RWPE2 (cell line): ENCODE measurements at places on chromosomes 5 and 9.

GRCh38 chr5:131329286-131329560, 65.4 kb downstream of the CDC42SE2 start:
- DNase-seq: no peak
- H3K27me3 ChIP-seq: no peaks in the 10 kb centered on the region
- peaks cover 30% of the 10 kb centered on the region for H3K4me1 ChIP-seq
- H3K4me3 ChIP-seq: no peak overlapping the region

- H3K27me3 ChIP-seq: peaks cover 15% of the 10 kb centered on the region
- H3K27ac ChIP-seq: no peak overlapping the region
- no peaks in the 10 kb centered on the region for H3K4me1 ChIP-seq
- H3K36me3 ChIP-seq: no peaks in the 10 kb centered on the region
- no peak for DNase-seq
Measured at GRCh38 chr5:35281613-35282012, 51.3 kb upstream of the PRLR start.

DNA sequence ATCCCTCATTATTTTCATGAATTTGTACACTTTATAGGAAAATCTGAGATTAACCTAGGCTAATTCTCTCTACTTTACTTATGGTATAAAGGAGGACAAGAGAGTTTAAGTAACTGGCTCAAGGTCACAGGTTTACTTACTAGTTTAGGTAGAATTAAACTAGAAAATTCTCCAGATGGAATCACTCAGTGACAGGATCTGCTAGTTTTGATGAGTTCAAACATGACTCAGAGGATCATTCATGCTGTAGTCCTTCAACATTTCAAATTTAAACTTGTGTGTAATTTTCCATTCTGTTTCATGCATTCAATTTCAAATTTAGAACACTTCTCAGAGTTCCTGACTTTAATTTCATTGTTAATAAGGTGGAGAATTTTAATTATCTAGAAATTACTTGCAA, 485.7 kb upstream of the TUSC1 start:
- no peak for DNase-seq
- H3K27ac ChIP-seq: no peak overlapping the region
- H3K4me3 ChIP-seq: no peak overlapping the region
- H3K27me3 ChIP-seq: no peaks in the 10 kb centered on the region
- H3K36me3 ChIP-seq: no peaks in the 10 kb centered on the region
- H3K4me1 ChIP-seq: no peaks in the 10 kb centered on the region

- no peaks in the 10 kb centered on the region for H3K4me1 ChIP-seq
- no peak overlapping the region for H3K4me3 ChIP-seq
- H3K36me3 ChIP-seq: no peaks in the 10 kb centered on the region
- no peaks in the 10 kb centered on the region for H3K27me3 ChIP-seq
Measured at GRCh38 chr9:124964056-124964455, 23.2 kb upstream of the GOLGA1 start.

DNA sequence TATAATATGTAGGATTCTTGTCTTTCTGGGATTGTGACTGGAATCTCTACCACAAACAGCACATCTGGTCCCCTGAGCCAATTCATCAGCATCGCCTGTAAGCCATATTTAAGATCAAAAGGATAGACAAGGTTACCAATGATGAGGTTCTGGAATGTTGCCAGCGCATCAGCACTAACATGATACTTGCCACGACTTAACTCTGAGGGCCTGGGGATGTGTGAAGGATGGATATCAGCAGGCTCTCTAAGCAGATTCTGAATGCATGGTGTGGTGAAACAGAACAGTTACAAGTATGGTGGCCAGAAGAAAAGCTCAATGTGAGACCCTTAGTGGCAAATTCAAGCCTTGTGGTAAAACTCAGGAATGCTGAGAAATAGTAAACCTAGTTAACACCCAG, 143.0 kb downstream of the XRCC4 start:
- no peak for DNase-seq
- no peaks in the 10 kb centered on the region for H3K27me3 ChIP-seq
- peaks cover 6% of the 10 kb centered on the region for H3K4me1 ChIP-seq
- no peak overlapping the region for H3K27ac ChIP-seq
- no peak overlapping the region for H3K4me3 ChIP-seq
- no peaks in the 10 kb centered on the region for H3K36me3 ChIP-seq

DNA sequence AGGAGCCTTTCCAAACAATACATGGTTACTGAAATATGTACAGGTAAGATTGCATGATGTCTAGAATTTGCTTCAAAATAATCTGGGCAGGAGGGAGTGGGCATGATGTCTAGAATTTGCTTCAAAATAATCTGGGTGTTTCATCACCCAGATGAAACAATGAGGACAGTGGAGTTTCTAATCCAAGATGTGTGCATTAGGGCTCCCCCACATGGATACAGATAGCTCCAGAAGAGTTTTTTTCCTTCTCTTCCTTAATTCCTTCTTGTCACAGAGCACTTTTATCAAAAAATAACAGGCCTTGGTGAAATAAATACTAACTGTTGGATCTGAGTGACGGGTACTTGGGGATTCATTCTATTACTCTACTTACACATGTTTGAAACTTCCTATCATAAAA, 14.9 kb downstream of the ATOX1 start:
- no peaks in the 10 kb centered on the region for H3K27me3 ChIP-seq
- H3K4me1 ChIP-seq: peaks cover 58% of the 10 kb centered on the region
- no peak for DNase-seq
- peak overlapping the region; percentile 98 for H3K27ac ChIP-seq
- peaks cover 40% of the 10 kb centered on the region for H3K36me3 ChIP-seq

DNA sequence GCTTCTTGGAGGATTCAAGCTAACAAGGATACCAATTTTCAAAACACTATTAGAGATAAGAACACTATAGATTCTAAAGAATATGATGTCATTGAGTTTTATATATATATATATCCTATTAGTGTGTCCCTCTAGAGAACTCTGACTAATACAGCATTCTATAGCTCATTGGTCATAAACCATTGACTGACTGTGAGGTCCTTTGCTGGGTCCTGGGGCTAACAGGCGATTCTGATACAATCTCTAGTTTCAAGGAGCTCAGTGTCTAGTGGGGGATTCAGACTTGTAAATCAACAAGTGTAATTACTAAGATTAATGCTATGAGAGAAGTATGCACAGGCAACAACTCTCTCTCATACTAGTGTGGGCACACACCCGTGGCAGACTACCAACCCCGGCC, 234.5 kb downstream of the DENND1A start:
- no peak for DNase-seq
- H3K27me3 ChIP-seq: no peaks in the 10 kb centered on the region
- no peaks in the 10 kb centered on the region for H3K4me1 ChIP-seq

DNA sequence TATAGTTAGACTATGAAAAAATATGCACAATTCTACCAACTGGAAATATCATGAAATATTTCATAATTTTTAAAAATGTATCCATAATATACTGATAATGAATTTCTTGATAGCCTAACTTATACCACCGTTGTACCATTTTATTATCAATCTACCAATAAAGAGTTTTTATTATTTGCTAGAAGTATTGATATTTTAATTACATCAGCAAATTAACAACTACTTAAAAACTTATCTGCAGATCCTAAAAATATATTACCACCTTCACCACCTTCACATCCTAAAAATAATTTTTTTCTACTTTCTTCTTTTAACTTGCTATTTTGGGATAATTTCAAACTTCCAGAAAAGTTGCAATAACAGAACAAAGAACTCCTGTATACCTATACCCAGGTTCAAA, 21.4 kb downstream of the ATPSCKMT start:
- H3K4me3 ChIP-seq: no peak overlapping the region
- no peak overlapping the region for H3K27ac ChIP-seq
- no peak for DNase-seq
- no peaks in the 10 kb centered on the region for H3K27me3 ChIP-seq

- H3K27me3 ChIP-seq: peaks cover 20% of the 10 kb centered on the region
- peak overlapping the region; percentile 24 for H3K4me3 ChIP-seq
- H3K4me1 ChIP-seq: peaks cover 9% of the 10 kb centered on the region
- peak overlapping the region; percentile 38 for H3K27ac ChIP-seq
- no peak for DNase-seq
Measured at GRCh38 chr9:89606624-89607311, 2.0 kb downstream of the GADD45G start.

DNA sequence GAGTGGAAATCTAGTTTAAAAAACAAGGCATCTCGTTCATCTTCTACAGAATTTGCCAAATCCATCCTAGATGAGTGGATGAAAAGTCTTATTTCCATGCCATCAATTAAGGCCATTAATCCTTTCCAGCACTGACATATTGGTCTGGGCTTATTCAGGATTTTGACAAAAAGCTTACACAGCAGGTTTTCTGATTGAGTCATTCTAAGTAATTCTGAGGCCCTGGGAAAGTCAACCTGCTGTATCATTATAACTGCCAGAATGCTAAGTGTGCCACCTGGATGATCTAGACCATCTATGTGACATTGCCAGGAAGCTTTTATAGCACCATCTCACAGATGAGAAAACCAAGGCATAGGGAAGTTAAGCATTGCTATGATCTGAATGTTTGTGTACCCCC, 132.1 kb upstream of the MAP3K1 start:
- DNase-seq: no peak
- no peak overlapping the region for H3K4me3 ChIP-seq
- no peaks in the 10 kb centered on the region for H3K36me3 ChIP-seq
- no peaks in the 10 kb centered on the region for H3K4me1 ChIP-seq
- H3K27me3 ChIP-seq: no peaks in the 10 kb centered on the region

DNA sequence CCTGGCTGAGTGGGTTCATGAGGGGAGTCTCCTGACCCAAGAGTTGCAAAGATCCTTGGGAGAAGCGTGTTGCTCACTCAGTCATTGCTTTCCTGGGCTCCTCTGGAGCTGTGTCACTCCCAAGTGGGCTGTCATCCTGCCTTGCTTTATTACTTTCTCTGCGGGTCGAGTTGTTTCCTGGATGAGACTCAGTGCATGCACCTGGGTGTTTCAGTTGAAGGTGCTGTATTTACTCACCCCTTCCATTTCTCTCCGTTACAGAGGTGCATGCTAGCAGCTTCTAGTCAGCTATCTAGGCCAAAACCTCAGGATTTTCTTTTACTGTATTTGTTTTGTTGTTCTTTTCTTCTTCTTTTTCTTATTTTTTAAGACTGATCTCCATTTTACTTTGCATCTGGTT, 785.5 kb upstream of the EDIL3 start:
- no peaks in the 10 kb centered on the region for H3K4me1 ChIP-seq
- H3K27me3 ChIP-seq: peaks cover 7% of the 10 kb centered on the region
- no peak for DNase-seq
- no peak overlapping the region for H3K27ac ChIP-seq

DNA sequence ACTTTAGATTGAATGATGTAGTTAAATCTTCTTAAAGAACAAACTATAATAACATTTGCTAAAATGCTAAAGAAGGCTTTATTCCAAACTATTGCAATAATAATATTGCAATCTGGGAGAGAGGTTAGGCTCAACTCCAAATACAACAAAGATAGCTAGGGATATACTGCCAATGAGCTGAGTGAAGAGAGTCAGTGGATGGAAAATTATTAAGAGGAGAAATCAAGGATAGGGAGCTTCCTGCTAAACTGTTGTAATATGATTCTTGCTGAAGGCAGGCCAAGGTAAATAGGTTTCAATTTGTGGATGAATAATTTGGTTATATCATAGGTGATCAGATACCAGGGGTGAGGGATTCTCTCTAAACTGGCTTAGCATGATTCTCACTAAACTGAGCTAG, 1651.5 kb downstream of the EFNA5 start:
- no peak for DNase-seq
- H3K36me3 ChIP-seq: no peaks in the 10 kb centered on the region
- H3K27ac ChIP-seq: no peak overlapping the region
- H3K4me3 ChIP-seq: no peak overlapping the region

GRCh38 chr5:42636425-42636824, 120.2 kb upstream of the CCDC152 start:
- no peak overlapping the region for H3K27ac ChIP-seq
- H3K27me3 ChIP-seq: no peaks in the 10 kb centered on the region
- no peaks in the 10 kb centered on the region for H3K36me3 ChIP-seq
- H3K4me1 ChIP-seq: peaks cover 8% of the 10 kb centered on the region

DNA sequence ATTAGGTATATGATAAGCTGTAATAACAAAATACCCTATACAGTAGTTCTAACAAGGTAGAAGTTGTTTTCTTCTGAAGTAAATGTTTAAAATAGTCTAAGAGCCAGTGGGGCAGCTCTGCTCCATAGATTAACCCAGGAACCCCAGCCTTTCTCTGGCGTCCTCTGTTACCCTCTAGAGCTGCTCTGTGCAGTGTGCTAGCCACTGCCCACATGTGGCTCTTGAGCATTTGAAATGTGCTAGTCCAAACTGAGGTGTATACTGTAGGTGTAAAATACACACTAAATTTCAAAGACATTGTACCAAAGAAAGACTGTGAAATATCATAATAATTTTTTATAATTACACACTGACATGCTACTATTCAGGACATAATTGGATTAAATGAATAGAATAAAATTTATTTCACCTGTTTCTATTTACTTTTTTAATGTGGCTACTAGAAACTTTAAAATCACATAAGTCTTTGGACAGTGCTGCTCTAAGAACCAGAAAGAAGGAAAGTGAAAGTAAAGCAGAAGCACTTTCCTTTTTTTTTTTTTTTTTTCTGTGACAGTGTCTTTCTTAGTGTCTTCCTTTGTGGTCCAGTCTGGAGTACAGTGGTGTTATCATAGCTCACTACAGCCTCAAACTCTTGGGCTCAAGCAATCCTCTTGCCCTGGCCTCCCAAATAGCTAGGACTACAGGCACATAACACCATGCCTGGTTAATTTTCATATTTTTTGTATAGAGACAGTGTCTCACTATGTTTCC, 39.3 kb downstream of the RAI14 start:
- H3K4me1 ChIP-seq: peaks cover 13% of the 10 kb centered on the region
- peaks cover 15% of the 10 kb centered on the region; the same call in 1 of the 2 replicates for H3K36me3 ChIP-seq
- H3K27me3 ChIP-seq: no peaks in the 10 kb centered on the region
- H3K27ac ChIP-seq: no peak overlapping the region
- DNase-seq: no peak

DNA sequence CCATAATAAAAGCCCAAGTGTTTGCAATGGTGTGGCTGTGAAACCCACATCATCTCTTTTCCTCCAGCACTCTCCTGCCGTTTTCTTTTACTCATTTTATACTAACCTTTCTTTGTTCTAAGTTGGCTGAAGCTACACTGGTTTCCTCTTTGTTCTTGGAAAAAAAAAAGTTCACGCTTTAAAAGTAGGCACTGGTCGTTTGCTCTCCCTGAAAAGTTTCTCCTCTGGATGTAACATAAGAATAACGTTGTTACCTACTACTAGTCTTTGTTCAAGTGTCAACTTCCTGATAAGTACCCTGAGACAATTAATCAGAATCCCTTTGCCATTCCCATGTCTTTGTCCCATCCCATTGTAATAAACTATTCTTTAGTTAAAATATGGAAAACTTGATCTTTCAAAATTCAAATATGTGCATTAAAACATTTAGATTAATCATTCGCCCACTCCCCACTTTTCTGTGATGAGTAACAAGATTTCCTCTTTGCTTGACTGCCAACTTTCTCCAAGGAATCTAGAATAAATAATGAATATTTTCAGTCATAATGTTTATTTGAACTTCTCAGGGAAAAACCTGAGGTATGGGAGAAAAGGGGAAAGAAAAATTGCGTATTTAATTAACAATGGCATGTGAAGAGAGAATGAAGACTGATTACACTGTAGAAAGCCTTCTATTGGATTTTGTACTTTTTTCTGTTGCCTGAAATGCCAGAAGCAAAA, 454.3 kb upstream of the CTNND2 start:
- H3K27me3 ChIP-seq: no peaks in the 10 kb centered on the region
- H3K4me1 ChIP-seq: peaks cover 9% of the 10 kb centered on the region
- no peak overlapping the region for H3K4me3 ChIP-seq
